ENCODE measurements at places on chromosomes 16 and 17.

GRCh38 chr17:4728124-4728523 is 3.1 kb upstream of the MED11 start:
- DNase-seq, result no peak

GRCh38 chr16:68362262-68362913 is 51.6 kb downstream of the PRMT7 start:
- no peak for DNase-seq

DNA sequence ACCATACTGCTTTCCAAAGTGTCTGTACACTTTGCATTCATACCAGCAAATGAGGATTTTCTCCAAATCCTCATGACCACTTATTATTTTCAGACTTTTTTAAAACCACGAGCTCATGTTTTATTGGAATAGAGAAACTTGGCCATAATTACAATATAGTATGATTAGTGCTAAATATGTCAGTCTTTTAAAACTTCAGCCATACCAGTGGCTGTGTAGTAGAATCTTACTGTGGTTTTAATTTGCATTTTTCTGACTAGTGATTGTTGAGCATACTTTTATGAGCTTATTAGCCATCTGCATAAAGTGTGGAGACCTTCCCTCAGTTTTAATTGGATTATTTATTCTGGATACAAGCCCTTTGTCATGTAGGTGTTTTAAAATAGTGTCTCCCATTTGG is 57.8 kb downstream of the NLK start:
- no peak for DNase-seq

DNA sequence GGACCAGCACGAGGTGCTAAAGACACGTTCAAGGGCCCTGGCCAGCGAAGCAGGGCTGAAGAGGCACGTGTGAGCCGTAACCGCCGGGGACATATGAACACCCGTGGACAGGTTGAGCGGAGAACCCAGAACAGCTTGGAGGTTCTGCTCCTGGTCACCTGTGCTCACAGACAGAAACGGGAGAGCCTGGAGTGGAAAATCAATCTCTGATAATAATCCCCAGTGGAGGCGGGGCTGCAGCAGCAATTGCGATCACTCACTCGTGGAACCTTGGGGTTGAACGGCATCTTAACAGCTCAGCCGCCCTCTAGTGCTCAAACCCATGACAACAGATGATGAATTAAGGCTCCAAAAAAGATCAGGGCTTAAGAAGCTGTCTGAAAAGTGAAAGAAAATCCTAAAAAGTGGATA is 25.6 kb downstream of the WIPI1 start:
- peak; percentile 30 for DNase-seq

- peak; percentile 56 for DNase-seq
Measured at GRCh38 chr16:24540602-24541210, 1.3 kb downstream of the RBBP6 start.

DNA sequence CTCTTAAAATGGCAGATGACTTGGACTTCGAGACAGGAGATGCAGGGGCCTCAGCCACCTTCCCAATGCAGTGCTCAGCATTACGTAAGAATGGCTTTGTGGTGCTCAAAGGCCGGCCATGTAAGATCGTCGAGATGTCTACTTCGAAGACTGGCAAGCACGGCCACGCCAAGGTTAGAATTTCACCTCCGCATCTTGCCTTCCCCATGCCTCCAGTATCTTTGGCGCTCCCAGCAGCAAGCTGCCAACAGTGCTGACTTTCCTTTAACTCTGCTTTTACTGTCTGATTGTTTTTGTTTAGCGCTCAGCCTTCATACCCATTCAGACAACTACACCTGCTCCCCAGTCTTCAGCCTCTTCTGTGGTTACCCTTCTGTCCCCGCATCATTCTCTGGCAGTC is 2.2 kb downstream of the EIF5A start:
- no peak for DNase-seq

GRCh38 chr16:27473101-27473900 is 71.3 kb downstream of the IL21R start:
- no peak for DNase-seq

DNA sequence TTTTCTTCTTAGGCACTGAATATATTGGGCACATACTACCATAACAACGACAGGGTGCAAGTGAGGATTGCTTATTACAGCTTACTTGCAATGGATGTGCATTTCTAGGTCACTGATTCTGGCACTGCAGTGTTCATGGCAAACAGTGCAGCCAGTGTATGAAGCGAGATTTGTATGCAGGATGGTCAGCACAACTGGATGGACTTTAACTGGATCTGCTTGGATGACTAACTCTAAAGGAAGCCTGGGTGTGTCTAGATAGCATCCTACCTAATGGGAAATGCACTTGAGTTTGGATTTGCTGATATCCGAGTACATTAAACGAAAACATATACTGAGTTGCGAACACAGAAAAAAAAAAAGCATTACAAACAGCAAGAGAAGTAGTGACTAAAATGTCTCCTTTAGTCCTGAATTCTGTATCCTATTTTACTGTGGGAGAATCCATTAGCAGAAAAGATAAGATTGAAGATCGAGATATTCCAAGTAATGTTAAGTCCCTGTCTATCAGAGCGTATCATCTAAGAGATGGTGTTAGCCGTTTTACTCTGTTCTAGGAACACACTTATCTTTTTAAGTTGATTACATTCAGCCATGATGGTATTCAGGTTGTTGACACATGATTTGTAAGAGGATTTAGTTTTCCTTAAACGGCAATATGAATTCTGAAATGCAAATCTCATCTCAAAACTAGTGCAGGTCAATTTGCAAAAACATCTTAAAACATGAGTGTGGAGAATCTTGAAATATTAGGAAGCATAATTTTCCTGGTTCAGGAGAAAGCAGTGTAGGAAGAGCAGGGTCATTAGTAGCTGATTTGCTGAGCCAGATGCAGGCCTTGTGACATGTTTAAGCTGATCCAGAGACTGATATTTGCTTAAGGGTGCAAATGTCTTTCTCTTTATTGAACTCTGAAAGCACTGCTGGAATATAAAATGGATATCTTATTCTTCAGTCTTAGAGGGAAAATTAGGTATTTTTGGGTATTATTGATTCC is 142.6 kb upstream of the CPHXL start:
- DNase-seq, result no peak

DNA sequence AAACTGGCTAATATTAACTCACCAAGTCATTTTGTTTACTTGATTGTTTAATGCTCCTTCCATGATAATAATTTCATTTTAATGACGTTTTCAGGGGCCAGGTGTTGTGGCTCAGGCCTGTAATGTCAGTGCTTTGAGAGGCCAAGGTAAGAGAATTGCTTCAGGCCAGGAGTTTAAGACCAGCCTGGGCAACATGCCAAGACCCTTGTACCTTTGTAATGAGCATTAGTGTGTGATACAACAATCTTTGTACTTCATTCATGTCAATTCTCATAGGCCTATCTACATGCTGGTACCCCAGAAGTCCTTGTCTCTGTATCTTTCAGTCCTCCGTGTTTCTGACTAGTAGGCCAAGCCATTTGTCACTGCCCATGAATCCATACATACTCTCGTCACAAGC is 296.9 kb downstream of the ZFHX3 start:
- no peak for DNase-seq

- DNase-seq, result no peak
Measured at GRCh38 chr17:73705594-73705993, 61.3 kb upstream of the SDK2 start.

- DNase-seq, result no peak
Measured at GRCh38 chr17:72297326-72298115, 176.7 kb downstream of the SOX9 start.

DNA sequence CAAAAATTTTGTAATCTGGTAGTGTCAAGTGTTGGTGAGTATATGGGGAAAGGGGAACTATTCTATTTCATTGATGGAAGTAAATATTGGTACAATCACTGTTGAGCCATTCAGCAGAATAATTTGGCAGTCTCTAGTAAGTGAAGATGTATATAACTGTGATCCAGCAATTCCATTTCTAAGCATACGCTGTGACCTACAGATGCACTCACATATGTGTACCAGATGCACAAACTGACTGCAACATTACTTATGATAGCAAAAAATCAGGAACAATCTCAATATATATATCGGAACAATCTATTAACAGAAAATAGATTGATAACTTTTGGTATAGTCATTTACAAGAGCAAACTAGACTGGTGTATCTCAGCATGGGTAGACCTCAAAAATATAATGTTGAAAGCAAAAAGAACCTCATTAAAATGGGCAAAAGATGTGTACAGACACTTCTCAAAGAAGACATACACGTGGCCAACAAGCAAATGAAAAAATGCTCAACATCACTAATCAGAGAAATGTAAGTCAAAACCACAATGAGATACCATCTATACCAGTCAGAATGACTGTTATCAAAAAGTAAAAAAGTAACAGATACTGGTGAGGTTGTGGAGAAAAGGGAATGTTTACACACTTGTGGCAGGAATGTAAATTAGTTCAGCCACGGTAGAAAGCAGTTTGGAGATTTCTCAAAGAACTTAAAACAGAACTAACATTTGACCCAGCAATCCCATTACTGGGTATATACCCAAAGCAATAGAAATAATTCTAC is 20.7 kb downstream of the ADAP2 start:
- no peak for DNase-seq

GRCh38 chr16:29290631-29291247 is 115.8 kb downstream of the NPIPB11 start:
- peak; percentile 97 for DNase-seq

DNA sequence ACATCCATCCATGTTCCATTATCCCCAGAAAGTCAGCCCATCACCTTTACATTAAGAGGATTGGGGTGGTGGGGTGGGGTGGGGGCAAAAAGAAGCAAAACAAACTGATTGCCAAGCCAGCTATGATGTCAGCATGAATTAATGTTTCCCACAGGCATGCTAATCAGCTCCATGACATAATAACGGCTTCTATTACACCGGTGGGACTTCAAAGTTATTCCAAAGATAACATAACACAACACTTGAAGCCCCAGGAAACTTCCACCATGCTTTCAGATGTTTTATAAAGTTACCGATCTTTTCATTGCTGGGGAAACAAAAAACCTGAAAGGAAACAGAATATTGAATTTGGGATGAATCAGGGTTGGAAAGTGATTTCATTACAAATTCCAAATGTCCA is 155.9 kb upstream of the IRX5 start:
- no peak for DNase-seq

- DNase-seq, result no peak
Measured at GRCh38 chr16:12050361-12050760, 73.8 kb downstream of the SNX29 start.
